Suppressor macrophage (primary cell): ENCODE measurements at places on chromosomes 5 and 9.

- DNase-seq: peak; percentile 27
Observed at GRCh38 chr9:35798658-35799374, 7.4 kb downstream of the NPR2 start.

DNA sequence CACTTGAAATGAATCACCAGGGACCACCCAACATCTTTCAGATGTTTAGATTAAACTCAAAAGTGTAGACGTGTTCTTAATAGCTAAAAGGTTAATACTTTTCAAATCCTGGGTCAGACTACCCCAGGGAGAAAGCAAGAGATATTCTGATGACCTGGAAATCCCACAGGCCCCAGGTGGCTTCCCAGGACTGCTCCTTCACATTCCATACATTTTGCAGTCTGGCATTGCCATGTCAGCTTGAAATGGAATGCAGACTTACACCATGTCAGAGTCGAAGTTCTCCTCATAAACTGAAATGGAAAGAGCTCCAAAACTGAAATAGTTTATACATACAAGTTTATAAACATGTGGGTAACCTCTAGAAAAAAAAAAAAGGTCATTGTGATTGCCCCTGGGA lies 61.5 kb downstream of the TMEM167A start:
- no peak for DNase-seq

- no peak for DNase-seq
Observed at GRCh38 chr5:39121315-39121714, 47.1 kb upstream of the RICTOR start.

- no peak for DNase-seq
Observed at GRCh38 chr5:61519728-61520277, 187.7 kb downstream of the ZSWIM6 start.

GRCh38 chr9:36191290-36191645 lies 547 bp downstream of the CLTA start:
- peak; percentile 52 for DNase-seq

DNA sequence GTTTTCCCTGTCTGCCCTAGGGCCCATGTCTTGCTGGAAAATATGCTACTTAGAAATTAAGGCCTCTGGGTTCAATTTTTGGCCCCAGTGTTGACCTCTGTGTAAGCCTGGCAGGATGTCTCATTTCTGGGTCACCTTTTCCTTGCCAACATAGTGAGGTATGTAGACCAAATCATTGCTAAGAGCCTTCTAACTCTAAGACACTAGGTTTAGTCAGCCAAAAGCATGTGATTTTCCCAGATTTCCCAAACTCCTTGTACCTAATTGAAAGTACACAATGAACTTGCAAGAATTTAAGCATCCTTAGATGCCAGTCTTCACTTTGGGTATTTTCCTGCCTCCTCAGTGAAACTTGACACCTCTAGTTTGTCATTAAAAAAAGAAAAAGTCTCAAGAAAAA lies 77.0 kb downstream of the GALNT10 start:
- DNase-seq: no peak

DNA sequence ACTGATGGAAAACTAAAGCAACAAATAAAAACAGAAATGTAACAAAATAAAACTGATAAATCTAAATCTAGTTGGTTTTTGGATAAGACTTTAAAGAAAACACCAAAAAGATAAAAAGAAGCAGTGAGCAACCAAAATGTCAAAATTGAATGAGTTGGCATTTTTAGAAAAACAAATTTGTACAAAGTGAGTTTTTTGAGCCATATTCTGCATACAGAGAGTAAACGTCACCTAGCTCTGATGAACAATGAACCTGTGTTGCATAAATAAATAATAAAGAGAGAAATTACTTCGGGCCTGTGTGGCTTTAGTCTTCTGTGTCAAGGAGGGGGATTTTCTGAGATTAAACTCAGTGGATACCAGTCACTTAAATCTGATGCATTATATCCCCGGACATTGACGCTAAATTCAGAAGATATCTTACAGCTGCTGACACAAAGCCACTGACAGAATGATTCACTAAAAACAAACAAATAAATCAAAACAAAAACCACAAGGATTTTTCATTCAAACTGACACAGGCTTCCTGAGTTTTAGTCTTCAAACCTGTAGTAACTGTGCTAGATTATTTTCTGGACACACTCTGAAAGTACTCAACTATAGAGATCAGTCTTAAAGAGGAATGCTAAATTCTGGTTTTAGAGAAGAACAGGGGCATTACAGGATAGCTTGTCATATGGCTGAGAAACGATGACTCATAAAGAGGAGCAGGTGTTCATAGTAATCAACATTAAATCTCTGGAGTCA lies 403.5 kb upstream of the ST8SIA4 start:
- no peak for DNase-seq

DNA sequence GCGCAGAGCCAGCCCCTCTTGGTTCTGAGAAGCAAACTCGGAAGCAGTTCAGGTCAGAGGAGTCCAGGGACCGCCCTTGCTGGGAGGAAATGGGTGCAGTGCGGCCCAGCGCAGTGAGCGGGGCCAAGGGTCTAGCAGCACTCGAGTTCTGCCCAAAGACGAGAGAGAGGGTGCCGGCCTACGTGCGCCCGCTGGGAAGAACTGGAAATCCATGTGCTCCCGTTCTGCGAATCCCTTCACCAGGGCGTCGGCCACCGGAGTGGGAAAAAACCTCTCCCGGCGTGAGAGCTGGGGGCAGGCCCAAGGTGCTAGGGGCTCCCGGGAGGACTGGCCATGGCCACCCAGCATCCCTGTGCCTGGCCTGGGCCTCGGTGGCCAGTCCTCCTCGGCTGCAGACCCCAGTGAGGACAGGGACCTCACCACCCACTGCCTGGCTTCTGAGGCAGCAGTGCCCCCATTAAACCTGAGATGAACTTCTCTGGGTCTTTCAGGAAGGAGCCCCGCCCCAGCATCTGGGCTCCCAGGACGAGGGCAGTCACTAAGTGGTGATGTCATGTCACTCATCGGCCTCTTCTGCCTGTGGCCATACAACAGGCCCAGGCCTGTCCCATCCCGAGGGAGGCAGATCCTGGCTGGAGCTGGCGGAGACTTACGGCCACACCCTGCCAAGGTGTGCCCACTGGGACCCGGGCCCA lies 10.6 kb downstream of the TMEM250 start:
- peak; percentile 13 for DNase-seq

GRCh38 chr9:93303806-93304573 lies 120.1 kb downstream of the WNK2 start:
- DNase-seq: no peak
